ENCODE measurements at places on chromosomes 7 and 10.

- DNase-seq, result peak; percentile 27
Observed at GRCh38 chr7:2157473-2158279, 75.1 kb downstream of the MAD1L1 start.

DNA sequence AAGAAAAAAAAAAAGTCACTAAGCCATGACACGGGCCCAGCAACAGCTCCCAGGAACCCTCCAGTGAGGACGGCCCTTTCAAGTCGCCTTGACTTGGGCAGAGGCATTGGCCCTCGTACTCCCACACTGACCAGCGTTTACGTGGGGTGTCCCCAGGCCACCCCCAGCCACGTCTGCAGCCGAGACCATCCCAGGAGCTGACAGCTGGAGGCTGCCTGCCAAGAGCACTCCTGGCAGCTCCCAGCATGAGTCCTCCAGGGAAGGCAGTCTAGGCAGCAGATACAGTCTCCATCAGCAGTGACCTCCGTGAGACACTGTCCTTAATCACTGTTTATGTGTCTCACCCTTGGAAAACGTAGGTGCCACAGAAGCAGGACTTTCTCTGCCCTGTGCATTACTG is 86.5 kb downstream of the PROSER2 start:
- no peak for DNase-seq

GRCh38 chr7:46129831-46130230 is 208.8 kb upstream of the IGFBP3 start:
- DNase-seq, result no peak

- DNase-seq, result no peak
Observed at GRCh38 chr7:107090457-107090856, 46.0 kb downstream of the PRKAR2B start.

GRCh38 chr10:89523274-89523673 is 12.1 kb downstream of the SLC16A12 start:
- DNase-seq, result no peak

GRCh38 chr7:150434240-150434639 is 16.2 kb upstream of the GIMAP8 start:
- no peak for DNase-seq

GRCh38 chr7:25907214-25907613 is 244.8 kb upstream of the NFE2L3 start:
- no peak for DNase-seq

DNA sequence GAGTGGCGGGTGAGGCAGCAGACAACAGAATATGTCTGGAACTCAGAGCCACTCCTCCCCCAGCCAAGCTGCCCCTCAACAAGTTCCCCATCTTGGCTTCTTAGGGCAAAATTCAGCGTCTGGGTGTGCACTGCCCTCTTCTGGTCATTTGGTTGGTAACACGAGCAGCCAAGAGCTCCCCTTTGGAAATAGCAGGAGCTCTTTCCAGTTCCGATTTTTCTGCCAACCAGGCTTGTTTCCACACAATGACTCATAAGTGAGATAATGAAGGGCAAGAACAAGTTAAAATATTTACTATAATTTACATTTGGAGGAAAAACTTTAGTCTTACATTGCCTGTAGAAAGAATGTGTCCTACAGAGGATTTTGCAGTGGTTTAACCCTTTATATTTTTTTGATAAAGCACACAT is 70.5 kb downstream of the ADCYAP1R1 start:
- peak; percentile 31 for DNase-seq

DNA sequence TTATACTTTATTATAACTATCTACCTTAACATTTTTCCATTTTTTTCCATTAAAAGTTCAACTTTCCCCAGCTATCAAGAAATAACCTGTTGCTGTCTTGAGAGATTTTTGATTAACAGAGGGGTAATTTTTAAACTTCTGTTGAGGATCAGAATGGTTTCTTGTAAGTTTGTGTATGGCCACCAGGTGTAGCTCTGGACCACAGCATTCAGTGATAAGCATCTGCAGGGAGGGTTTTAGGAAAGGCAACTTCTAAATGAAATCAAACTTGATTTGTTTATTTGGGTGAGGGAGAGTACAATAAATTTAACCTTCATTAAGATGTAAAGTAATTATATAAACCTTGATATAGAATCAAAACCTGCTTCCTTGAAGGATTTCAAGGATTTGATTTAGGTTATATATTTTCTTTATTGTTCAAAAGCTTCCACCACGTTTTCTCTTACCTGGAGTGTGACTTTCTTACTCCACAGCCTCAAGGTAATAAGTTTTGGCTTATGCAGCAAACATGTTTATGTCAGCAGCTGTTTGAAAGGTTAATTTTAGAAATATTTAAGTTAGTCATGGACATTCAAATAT is 153.3 kb downstream of the STK31 start:
- no peak for DNase-seq

Data from thoracic aorta (tissue), 2 donors.